ENCODE measurements at places on chromosomes 4 and X. TPM values are rescaled to one million over a fixed set of nuclear protein-coding genes. Genes with fewer than 3 reads are reported as not detected.

DNA sequence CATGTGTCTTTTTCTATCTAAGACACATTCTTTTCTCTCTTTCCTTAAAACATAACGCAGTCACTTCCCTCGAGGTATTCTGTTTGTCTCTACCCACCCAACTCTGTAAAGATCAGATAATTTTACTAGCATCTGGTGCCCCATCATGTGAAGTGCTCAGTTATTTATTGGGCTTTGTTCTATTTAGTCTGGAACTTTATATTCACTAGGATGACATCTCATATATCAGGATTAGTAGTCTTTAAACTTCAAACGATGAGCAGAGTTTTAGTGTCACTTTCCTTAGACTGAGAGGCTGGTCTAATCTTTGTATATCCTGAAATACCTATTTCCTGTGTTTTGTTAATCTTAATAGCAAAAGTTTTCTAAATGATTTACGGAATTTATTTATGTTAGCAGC lies 445.5 kb upstream of the NDST3 start:
- no peak for DNase-seq

DNA sequence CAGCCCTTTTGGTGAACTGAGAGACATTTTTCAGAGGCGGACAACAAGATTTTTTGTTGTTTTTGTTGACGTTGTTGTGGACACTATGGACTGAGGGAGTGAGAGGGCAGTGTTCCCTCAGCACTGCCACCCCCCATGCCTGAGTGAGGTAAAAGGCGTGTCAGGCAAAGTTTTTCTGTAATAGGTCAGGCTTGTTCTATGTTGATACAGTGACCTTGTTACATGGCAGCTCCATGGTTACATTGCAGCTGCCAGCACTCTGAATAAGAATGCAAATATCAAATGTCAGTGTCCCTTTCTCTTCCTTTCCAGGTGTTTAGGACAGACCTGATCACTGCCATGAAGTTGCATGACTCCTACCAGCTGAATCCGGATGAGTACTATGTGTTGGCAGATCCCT lies 36.6 kb downstream of the JADE1 start:
- no peak for DNase-seq

GRCh38 chrX:102652031-102652688 lies 877 bp downstream of the GPRASP1 start:
- peak; percentile 47 for DNase-seq

GRCh38 chr4:18440527-18441202 lies 419.1 kb upstream of the LCORL start:
- no peak for DNase-seq

DNA sequence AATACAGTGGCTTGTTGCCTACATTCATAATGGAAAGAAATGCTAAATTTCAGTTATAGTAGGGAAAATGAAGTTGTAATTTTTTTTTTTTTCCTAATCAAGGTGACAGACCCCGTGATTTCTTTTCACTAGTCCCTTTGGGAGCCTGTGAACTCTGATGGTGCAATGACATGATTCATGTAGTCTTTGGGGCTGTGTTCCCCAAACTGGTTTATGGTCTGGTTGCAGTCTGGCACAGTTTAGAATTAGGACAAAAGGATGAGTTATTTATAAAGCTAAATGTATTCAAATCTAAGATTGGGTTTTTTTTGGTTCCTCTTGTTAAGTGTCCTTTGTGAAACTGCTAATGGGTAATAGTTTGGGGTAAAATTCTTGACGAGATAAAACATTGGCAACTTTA lies 66.0 kb downstream of the REPS2 start:
- DNase-seq, result no peak

DNA sequence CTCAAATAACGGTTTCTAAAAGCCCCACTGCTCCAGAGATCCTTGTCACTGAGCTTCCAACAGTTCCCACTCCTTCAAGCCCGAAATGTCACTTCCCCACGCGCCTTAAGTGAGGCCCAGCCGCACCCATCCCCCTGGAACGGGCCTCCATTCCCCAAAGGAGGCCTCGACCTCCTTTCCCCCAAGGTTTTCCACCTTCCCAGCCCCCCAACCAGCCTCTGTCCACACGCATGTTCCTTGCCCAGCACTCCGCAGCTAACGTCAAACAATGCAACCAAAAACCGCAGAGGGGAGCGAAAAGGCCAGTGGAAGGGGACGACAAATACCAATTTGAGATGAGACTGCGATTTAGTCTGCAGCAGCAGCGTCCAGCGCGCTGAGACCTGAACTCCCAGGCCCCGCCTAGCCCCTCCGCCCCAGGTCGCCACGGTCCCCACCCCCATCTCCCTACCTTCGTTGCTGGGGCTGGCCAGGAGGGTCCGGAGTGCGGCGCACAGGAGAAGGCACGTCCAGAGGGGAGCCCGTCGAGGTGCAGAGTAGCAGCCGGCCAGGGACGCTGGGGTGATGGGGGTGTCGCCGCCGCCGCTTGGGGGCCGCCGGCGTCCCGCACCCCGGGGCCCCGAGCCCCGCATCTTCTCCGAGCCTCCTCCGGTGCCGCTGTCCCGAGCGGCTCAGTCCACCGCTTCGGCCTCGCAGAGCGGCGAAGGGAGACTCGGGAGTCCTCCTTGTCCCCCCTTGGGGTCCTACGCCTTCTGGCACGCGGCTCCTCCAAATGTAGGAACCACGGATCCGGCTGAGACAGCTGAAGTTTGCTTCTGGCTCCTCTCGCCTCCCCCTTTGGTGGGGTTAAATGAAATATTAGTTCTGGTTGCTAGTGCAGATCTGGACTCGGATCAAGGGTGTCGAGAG lies 924 bp downstream of the EPHA5 start:
- DNase-seq, result no peak

DNA sequence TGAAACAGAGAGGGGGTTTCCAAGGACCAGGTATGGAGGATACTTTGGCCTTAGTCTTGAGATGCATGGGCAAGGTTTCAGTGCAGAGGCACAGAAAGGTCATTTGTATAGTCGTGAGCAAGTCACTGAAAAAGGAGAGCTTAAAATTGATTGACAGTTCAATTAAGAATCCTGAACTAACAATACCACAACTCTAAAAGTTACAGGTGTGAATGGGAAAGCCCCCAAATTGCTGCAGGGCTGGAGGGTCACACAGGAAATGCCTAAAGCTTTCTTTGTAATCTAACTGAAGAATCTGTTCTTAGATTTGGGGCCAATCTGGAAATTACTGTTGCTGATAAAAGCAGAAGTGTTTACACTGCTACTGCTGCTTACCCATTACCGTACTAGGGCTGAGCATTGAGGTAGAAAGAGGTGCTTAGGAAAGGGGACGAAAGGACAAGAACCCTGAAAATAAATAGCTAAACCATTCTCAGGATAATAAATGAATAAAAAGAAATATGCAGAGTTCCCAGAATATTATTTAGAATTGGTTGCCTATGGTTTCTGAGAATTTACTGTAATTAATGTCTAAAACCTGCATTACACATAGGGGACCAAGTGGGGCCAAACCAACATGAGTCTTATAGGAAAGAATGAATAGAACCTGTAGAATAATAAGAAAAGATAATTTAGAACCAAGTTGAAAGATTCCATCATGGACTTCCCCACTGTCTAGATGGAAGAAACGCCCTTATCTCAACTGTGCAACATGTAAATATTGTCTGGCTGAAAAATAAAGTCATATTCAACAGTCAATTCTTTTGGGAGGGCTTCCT lies 91.9 kb upstream of the PPP1R2C start:
- no peak for DNase-seq

RHOXF1 gene
- not detected for polyA plus RNA-seq

DNA sequence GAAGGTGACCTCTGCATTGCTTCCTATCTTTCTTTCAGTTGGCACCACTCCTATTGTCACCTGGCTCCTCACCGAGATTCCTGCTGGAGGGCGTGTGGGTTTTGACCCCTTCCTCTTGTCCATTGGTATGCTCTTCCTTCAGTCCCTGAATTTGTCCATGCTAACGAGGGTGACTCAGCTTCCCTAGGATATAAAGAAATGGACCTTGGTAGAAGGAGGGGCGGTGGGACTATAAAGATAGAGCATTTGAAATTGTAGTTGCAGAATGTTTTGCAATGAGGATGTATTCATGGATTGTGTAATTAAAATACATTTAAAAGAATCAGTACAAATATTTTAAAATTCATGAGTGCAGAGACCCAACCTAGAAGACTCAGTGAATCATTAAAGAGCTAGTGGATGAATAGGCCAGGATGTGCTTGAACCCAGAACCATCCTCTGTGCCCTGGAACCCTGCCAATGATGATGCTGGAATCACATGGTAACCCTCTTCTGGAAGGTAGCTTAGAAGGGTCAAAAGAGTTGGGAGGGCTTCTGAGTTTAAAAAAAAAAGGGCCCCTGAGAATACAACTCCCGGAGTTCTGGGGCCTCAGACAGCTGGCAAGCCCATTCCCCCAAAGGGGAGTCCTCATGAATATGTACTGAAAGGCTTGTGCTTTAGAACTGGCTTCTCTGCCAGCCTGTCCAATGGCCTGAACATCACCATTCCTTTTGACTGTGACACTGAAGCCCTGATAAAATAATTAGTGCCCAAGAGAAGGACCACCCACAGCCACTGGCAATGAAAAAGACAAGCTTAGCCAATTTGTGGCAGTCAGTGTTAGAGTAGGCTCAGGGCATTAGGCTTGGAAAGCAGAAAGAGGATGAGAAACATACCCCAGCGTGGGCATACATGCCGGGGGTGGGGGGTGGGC lies 8.0 kb downstream of the XPNPEP2 start:
- DNase-seq, result no peak

LAS1L gene
- 49.4 TPM for polyA plus RNA-seq

DNA sequence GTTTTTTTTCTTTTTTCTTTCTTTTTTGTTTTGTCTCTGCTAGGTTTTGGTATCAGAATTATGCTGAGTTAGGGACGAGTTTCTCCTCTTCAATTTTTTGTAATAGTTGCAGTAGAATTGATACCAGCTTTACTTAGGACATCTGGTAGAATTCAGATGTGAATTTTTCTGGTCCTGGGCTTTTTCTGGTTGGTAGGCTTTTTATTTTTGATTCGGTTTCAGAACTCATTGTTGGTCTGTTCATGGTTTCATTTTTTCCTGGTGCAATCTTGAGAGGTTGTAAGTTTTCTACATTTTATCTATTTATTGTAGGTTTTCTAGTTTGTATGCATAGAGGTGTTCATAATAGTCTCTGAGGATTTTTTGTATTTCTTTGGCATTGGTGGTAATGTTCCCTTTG lies 498.1 kb upstream of the CPEB2 start:
- no peak for DNase-seq

TMSB15C gene
- polyA plus RNA-seq, result 0.94 TPM

DNA sequence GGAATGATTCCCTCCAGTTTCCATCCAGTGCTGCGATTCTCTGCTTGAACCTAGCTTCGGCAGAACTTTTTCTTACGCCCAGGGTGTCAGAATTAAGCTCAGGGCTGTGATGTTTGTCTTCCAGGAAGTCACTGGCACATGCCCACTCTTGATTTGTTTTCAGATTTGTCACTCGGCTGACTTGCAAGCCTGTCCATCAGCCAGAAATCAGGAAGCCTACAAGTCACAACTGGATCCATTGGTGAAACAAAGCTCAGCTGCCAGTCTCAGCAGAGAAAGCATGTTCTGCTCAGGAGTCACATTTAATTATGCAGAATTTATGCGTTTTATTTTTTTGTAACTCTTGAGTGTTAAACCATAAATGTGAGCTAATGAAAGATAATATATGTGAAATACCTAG lies 38.2 kb upstream of the PNPLA4 start:
- no peak for DNase-seq

- DNase-seq, result no peak
Observed at GRCh38 chrX:70970482-70970995, 39.6 kb upstream of the SLC7A3 start.

DNA sequence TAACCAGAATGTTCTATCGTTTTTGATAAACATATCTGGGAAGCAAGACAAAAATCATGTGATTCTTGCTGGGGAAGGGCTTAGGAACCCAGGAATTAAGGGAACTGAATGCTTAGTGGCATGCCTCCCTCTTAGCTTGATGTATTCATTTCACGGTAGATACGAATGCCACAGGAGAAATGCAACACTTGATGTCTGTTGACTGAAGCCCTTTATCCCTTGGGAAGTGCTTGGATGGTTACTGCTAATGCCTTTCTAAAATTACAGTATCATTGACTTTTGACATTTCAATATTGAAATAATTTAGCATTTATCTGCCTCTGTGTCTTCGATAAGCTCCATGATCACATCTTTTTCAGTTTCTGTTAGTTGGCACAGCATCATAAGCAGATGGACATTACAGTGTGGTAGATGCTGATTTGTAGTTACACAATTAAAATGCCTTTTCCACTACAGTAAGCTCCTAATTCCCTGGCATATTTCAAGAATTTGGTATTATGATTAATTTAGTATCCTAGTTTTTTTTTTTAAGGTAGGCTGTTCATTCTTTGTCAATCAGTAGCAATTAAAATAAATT lies 226.7 kb downstream of the ARHGAP10 start:
- no peak for DNase-seq

GRCh38 chr4:39713691-39714090 lies 15.8 kb downstream of the UBE2K start:
- no peak for DNase-seq

DNA sequence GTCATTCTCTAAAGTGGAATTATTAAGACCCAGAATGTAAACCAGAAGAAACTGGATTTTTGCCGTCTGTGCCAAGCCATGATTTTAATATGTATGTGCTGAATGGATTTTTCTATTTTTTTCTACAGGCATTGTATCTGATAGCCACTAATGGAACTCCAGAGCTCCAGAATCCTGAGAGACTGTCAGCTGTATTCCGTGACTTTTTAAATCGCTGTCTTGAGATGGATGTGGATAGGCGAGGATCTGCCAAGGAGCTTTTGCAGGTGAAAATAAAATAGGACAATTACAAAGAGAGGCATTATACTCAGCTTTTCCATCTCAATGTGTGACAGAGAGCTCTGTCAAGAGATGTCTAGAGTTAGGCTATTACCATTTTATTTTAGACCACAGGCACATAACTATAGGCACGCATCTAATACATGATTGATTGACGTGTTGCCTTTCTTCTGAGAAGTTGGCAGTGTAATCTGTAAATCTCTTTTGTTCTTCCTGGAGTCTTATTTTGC lies 53.9 kb downstream of the CAPN6 start:
- no peak for DNase-seq

DNA sequence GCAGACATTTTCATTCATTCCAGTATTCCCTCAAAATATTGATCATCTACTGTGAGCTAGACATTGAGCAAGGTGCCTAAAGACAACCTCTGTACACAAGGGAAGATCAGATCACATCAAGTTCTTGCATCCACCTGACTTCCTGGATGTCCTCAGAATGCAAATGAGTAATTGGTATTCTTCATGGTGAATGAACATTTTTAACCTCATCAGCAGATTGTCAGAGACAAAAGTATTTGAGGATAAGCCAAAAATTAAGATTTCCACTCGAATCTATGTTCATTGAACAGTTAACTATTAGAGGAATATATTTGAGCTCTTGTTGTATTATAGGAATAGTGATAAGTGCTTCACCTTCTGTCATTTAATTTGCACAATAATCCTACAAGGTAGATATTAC lies 1.3 kb downstream of the SMARCAD1 start:
- DNase-seq, result no peak

DNA sequence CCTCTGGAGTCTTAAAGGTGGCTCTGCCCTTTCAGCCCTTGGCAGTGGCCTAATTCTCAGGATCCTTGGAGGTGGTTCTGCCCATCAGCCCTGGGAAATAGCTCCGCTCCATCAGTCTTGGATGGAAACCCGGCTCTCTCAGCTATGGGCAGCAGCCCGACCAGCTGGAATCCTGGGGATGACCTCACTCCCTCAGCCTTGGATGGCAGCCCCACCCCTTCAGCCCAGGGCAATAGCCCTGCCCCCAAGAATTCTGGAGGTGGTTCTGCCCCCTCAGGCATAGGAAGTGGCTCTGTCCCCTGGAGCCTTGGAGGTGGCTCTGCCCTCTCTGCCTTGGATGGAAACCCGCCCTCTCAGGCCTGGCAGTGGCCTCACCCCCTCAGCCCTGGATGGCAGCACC lies 127.7 kb downstream of the RBMX2 start:
- no peak for DNase-seq

TMPRSS11F gene
- not detected for polyA plus RNA-seq

Data from H1 (cell line).